ENCODE measurements at places on chromosomes 5 and 9. TPM values are rescaled to one million over a fixed set of nuclear protein-coding genes. Genes with fewer than 3 reads are reported as not detected.

IFNA4 gene
- total RNA-seq: not detected

RASEF gene
- 0.41 TPM for total RNA-seq

DNA sequence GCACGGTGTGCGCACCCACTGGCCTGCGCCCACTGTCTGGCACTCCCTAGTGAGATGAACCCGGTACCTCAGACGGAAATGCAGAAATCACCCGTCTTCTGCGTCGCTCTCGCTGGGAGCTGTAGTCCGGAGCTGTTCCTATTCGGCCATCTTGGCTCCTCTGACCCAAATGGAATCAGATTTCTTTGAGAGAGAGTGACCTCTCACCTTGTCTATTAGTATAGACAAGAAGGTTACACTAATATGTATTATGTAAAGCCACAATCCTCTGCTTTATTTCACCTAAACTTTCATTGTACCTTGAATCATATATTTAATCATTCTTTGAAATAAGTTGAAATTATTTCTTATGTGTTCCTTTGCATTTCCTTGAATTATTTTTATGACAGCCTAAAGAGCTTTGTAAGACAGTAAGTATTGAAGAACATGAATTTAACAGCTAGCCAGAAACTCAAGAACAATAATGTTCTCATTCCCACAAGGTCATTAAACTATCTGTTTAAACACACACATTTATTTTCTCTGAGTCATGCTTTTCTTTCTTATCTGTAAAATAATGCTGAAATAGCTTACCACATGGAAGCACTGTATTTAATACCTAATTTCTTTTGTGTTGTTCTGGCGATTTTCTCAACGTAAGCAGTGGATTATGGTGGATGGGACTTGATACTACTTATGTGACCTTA lies 91.8 kb upstream of the DMRTA1 start:
- no peak for DNase-seq

GRCh38 chr9:37104183-37104889 lies 16.0 kb upstream of the ZCCHC7 start:
- DNase-seq: no peak

DDX4 gene
- not detected for total RNA-seq

DBH gene
- not detected for total RNA-seq

ARID3C gene
- total RNA-seq: not detected

- no peak for DNase-seq
Observed at GRCh38 chr9:128550770-128551656, 1.4 kb upstream of the SPTAN1 start.

- no peak for DNase-seq
Observed at GRCh38 chr5:142939006-142939405, 168.8 kb downstream of the ARHGAP26 start.

OGN gene
- total RNA-seq: 27.4 TPM

DNA sequence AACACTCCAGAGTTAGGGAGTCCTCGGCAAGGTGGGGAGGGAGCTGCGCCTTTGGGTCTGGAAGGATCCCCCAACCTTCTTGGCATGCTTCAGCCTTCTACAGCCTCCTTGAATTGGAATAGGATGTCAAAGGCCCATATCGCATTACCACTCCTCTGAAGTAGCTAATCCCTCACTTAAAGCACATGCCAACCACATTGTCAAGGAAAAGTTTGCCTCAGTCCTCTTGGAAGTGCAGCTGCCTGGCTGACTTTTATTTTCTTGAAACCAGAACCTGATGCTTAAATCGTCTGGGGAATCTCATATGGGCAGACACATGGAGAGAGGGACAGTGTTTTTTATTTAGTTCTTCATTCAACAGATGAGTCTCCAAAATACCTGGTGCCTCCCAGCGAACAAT lies 14.5 kb downstream of the CXCL14 start:
- no peak for DNase-seq

TBC1D9B gene
- 118 TPM for total RNA-seq

LVRN gene
- total RNA-seq: 0.46 TPM

- DNase-seq: no peak
Observed at GRCh38 chr9:31740705-31741104, 643.7 kb upstream of the ACO1 start.

DNA sequence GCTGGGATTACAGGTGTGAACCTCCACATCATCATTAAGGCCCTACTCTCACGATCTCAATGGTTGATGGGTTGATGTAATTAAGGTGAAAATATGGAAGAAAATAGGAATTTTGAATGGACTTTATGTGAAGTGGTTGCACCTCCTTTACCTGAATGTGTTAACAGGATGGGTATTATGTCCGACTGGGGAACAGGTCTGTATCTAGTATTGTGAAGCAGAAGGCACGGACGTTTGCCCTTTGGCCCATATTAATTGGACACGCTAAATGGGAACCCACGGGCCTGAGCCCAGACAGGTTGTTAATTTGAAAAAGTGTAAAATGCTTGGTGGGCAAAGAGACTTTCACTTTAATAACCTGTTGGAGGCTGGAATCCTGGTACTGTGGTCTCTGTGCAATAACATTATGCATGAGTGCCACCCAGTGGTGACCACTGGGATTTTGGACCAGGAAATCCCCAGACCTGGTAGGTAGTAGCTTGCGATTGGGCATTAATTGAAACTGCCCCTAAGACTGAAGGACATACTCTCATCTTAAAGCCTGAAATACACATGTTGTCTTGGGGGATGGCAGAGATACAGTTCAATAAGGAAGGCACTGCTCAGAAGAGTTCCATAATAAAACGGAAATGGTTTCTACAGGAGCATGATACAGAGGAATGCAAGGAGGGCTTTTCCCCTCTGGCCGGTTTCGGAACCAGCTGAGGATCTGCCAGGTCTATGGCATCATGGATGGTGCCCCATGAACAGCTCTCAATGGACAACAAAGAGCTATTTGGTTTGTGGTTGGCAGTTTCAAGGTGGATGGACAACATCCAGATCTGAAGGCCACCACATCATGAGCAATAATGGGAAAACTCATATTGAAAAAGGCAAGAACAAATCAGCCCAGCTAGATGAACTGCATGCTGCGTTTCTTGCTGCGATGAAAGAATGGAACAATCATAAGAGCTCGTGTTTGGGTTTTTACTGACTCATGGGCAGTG lies 26.2 kb upstream of the BICD2 start:
- no peak for DNase-seq

- no peak for DNase-seq
Observed at GRCh38 chr5:67197536-67197935, 937 bp upstream of the CD180 start.

DNA sequence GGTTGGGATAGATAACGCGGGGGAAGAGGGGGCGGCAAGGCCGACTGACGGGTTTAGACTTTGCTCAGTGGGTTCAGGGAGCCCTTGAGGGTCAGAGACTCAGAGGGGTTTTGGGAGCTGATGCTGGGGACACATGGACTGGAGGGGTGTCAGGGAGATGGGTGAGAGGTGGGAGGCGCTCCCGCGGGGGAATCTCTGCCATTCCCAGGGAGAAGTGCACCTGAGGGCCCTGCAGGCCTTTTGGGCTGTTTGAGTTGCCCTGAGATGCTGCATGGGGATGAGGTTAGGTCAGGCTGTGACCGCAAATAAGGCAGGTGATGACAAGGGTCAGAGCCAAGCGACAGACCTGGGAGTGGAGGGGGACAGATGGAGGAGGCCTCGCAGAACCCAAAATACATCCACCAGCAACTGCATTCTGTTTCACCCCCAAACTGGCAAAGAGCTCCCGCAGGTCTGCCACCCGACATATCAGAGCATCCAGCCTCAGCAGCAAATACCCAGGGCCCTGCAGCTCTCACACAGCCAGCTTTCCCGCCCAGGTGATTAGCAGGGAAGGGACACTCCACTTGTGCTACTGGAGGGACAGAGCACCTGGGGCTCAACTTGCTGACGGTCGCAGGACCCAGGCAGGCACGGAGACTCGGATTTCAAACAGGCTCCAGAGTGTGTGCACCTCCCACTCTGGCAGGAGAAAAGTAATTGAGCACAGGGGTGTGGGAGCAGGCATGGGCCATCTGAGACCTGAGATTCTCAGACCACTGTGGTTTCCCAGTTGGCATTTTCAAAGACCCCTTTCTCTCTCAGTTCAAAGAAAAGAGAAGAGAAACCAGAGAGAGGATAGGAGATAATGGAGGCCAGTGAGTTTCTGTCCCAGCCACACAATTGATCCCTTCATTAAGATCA lies 26.4 kb downstream of the TMOD1 start:
- no peak for DNase-seq

- DNase-seq: no peak
Observed at GRCh38 chr5:3598769-3599211, 3.2 kb downstream of the IRX1 start.

ARSI gene
- total RNA-seq: 2.4 TPM

DMRT3 gene
- total RNA-seq: not detected

DNA sequence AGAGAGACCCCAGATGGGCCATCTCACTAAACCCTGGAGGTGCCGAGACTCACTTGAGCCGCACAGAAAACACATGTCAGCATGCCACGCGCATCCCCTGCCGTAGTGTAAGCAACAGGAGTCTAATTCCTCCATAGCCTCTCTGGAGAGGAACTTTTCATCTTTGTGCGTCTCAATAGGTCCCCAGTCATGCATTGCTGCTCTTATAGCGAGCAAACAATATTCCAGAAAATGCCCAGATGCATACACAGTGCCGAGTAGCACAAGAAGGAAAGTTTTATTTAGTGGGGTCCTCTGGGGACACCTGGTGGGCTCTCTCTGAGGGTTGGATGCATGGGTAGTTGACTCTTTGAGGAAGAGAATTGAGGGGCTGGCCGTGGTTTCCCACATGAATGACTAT lies 97.9 kb upstream of the DAP start:
- DNase-seq: no peak

- no peak for DNase-seq
Observed at GRCh38 chr5:63053019-63053638, 474.5 kb downstream of the LRRC70 start.

RAB3C gene
- not detected for total RNA-seq

HAVCR2 gene
- total RNA-seq: not detected

GRCh38 chr5:36070687-36071571 lies 4.2 kb upstream of the UGT3A2 start:
- DNase-seq: no peak

DNA sequence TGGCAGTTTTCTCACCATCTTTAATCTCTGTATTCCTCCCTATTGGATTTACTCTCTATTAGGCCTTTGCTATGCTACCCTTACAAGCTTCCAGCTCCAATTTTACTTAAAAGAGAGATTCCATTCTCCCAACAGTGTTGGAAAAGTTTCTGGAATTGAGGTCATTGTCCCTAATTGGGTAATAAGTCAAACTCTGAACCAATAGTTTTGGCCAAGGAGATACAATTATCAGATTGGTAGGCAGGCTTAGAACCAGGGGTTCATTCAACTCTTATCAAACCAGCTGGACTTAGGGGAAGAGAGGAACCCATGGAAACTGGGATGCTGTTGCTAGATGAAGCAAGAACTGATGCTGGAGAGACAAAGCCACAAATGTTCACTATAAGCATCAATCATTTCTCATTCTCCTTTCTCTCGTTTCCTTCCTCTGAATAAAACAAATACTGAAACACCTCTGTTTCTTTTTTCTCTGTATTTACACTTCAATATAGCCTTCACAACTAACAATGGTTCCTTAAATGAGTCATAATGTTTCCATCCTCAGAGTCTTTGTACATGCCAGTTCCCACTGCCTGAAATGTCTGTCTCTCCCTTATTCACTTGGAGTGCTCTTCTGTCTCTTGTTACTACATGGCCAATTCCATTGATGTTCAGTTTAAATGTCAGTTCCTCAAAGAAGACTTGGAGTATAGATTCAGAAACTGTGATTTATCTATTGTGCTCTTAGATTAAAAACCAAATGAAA lies 587.3 kb downstream of the GABRG2 start:
- DNase-seq: no peak

DNA sequence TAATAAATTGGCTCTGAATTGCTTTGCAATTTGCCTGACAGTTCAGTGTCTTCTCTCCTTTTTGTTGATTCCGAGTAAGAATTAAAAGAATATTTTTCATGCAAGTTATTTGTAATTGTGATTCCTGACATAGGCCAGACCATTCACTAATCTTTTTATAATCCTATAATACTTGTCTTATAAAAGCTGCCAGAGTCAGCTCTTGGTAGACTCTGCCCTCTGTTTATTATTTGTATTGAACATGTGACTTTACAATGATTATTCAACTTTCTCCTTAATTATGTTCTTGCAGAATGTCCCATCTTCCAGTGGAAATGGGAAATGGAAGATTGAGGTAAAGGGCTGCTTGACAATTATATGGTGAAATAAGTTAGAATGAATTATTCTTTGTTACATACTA lies 121.0 kb downstream of the SV2C start:
- DNase-seq: no peak

MAMDC4 gene
- 7.7 TPM for total RNA-seq

DNA sequence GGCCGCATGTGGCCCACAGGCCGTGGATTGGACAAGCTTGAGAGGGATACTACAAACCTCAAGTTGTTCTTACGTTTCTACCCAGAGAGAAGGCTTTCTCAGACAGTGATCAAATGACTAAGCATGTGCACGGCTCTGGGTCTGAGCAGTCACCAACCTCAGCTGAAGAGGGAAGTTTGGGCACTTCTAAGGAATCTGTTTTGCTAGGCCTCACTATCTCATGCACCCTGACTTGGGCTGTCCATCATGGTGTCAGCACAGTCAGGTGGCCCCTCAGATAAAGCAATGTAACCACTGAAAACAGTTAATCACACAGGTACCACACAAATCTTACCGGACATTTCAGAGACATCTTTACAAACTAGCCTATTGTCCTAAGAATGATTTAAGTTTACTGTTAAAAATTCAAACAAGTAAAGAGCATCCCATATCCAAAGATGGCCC lies 24.6 kb downstream of the CSF2 start:
- DNase-seq: no peak

- DNase-seq: no peak
Observed at GRCh38 chr9:32839013-32839885, 55.9 kb downstream of the TMEM215 start.

GRCh38 chr9:12876872-12877271 lies 102.1 kb downstream of the LURAP1L start:
- no peak for DNase-seq

- DNase-seq: no peak
Observed at GRCh38 chr9:87491523-87491922, 6.1 kb upstream of the DAPK1 start.

GRCh38 chr5:41510176-41510831 lies at the start of gene PLCXD3:
Gene PLCXD3 (minus strand): TSS chr5:41510601. CDS start chr5:41510526, 75 bp downstream.
- peak; percentile 65 for DNase-seq

- no peak for DNase-seq
Observed at GRCh38 chr5:116880601-116881000, 306.0 kb upstream of the SEMA6A start.

COL5A1 gene
- 2,410 TPM for total RNA-seq

DNA sequence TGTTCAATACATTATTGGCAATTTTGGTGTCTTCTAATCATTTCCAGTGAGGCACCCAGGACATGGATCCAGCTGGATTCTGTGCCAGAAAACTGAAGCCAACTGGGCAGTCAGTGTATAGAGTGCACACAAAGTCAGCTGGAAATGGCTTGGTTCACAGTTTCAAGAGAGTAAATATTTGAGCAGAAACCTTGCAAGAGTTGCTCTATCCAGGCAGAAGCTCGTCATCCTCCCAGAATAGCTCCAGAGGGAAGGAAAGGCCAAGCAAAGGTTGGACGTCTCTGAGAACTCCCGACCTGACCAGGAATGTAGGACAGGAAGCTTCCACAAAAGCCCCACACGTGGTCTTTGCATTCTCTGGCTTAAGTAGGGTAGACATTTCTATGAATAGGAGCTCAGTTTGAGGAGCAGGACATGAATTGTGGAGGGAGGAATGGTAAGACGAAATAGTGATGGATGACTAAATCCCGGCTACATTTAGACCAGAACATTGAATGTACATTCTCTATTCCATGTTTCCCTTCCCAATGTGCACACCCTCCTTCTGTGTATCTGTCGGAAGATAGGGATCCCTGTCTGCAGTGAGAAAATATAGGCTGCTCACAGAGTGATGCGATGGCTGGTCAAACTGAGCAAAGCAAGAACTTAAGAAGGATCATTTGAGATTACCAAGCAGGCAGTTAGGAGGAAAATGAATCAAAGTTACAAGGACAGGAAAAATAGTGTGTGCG lies 72.7 kb upstream of the FCN2 start:
- no peak for DNase-seq
